Activated naive CD4-positive, alpha-beta T cell treated with anti-CD3 and anti-CD28 coated beads for 36 hours (primary cell): ENCODE measurements at places on chromosomes 4 and X. TPM values are rescaled to one million over a fixed set of nuclear protein-coding genes. Genes with fewer than 3 reads are reported as not detected.

SHROOM2 gene
- not detected for total RNA-seq

CDS1 gene
- 0.17 TPM for total RNA-seq

RIBC1 gene
- 0.48 TPM for total RNA-seq

CLIC2 gene
- total RNA-seq = 0.27 TPM

GRCh38 chr4:79267671-79268070, 58.2 kb downstream of the NAA11 start:
- no peak overlapping the region for H3K27ac ChIP-seq
- no peaks in the 10 kb centered on the region for H3K27me3 ChIP-seq
- H3K4me3 ChIP-seq = no peak overlapping the region
- H3K4me1 ChIP-seq = no peaks in the 10 kb centered on the region

GRCh38 chrX:132270699-132271098, 51.5 kb upstream of the RAP2C start:
- H3K4me1 ChIP-seq = peaks cover 11% of the 10 kb centered on the region
- H3K36me3 ChIP-seq = no peaks in the 10 kb centered on the region
- no peak for DNase-seq
- H3K27ac ChIP-seq = no peak overlapping the region
- H3K4me3 ChIP-seq = no peak overlapping the region

DNA sequence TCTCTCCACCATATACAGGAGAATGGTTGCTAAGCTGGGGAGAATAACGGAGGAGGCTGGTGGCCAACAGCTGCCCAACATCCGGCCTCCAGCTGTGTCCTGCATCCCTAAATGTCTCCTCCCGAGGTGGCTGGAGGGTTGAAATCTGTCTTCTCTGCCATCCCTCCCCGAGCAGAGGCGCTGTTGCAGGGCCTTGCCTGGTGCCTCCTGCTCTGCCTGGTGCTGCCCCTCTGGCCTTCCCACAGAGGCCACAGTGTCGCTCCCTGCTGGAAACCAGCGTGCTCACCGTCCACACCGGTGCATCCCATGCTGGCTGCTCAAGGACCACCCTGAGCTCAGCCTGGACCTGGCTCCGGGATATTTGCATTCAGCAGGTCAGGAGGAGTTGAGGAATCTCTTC, 115.2 kb downstream of the ENPP6 start:
- H3K27ac ChIP-seq = no peak overlapping the region
- no peak overlapping the region for H3K4me3 ChIP-seq
- no peak for DNase-seq
- H3K4me1 ChIP-seq = no peaks in the 10 kb centered on the region
- H3K36me3 ChIP-seq = no peaks in the 10 kb centered on the region

DNA sequence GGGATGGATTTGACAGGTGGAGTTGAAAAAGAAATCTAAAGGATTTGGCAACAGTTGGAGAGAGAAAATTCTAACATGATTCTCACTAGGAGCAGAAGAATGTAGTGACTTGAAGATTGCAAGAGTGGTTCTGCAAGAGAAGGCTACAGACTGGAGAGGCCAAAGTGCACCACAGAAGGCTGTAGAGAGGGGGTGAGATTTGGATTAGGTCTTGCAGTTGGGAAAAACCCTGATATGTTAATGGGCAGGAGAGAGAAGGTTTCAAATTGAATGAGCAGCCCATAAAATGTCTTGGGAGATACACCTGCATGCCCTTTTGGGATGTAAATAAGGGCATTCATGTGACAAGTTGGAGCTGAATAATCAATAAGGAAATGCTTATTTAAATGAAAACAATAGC, 14.7 kb upstream of the VEGFD start:
- no peaks in the 10 kb centered on the region for H3K27me3 ChIP-seq
- no peaks in the 10 kb centered on the region for H3K4me1 ChIP-seq
- no peak overlapping the region for H3K4me3 ChIP-seq

DNA sequence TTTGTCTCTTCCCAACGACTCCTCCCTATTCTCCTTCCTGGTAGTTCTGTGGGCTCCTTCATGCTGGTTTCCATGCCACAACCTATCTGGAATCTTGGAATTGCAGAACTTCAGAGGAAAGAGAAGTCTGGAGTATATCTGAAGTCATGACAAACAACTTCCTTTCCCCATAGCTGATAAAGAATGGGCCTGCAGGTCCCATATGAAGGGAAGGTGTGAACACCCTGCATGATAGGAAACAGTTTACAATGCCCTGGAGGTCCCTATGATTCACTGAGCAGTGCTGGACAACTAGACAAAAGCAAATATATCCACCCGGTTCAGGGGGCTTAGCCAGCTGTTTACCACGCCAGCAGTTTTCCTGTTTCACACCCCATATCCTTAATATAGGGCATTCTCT, 19.4 kb downstream of the FAM9C start:
- no peaks in the 10 kb centered on the region for H3K36me3 ChIP-seq
- peaks cover 69% of the 10 kb centered on the region for H3K4me1 ChIP-seq
- no peak for DNase-seq
- H3K27me3 ChIP-seq = no peaks in the 10 kb centered on the region
- H3K4me3 ChIP-seq = no peak overlapping the region

DNA sequence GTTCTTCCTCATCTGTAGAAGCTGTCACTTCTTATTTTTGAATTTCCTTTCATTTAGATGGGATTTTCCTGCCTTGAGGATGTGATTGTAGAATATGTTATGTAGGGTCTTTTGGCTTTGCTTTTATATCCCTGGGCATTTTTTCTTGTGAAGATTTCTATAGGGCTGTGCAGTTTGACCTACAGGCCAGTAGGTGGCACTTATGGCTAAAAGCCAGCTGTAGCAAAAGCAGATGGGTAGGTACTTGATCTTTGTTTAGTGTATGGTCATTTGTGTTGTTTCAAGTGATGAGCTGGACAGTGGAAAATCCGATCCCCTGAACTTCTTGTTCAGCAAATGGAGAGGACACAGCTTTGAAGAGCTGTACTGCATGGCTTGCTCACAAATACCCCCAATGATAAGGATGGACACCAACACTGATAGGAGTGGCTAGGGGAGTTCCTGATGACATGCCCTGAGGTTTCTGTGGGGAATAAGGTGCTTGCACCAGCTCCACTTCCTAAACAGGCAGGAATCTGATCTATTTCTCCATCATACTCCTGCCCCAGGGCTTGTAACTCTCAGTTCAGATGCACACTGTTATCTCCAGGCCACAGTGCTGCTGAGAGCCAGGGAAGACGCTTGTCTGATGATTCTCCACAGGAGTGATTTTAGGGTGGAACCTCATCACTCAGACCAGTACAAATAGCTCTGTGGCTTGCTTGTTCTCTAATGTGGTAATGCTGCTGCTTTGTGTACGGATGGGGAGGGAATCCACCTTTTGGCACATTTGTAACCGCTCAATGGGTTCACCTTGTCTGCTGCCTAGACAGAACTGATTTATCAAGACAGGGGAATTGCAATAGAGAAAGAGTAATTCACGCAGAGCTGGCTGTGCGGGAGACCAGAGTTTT, 417.1 kb upstream of the MAGEB16 start:
- no peak overlapping the region for H3K4me3 ChIP-seq
- no peak for DNase-seq
- no peaks in the 10 kb centered on the region for H3K36me3 ChIP-seq
- H3K27ac ChIP-seq = no peak overlapping the region
- no peaks in the 10 kb centered on the region for H3K4me1 ChIP-seq
- H3K27me3 ChIP-seq = no peaks in the 10 kb centered on the region

DNA sequence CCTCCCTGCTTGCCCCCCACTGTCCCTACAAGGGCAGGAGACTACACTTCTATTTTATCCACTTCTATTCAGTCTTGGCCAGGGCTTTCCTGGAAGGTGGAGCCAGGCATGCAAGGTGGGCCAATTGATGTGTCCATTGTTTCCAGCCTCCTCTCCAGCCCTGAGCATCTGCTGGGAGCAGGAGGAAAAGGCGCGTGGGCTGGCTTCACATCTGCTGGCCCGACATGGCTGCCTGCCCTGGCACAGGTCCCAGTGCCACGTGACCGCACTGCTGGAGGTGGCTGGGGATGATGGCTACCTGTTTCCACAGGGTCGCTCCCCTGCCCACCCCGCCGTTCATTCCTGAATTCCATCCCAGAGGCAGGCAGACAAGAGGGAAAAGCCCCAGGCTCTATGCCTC, 247.7 kb downstream of the AFAP1 start:
- H3K36me3 ChIP-seq = no peaks in the 10 kb centered on the region
- no peaks in the 10 kb centered on the region for H3K27me3 ChIP-seq
- no peak overlapping the region for H3K4me3 ChIP-seq
- no peak overlapping the region for H3K27ac ChIP-seq

DNA sequence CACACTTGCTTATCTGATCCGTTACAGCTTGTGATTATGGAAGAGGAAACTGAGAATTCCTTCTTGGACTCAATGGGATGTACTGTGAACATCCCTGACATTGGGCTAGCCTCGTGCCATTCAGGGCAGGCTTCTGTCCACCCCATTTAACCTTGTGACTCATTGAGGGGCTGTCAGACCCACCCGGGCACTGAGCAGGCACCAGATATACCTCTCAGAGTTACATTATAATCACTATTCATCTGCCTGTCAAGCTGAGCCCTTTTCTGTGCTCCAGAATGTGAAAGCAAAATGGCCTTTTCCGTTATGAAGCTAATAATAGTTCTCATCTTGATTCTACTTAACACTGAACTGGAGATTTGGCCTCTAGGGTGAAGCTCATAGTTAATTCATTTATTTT, 170.6 kb upstream of the SCML1 start:
- no peak overlapping the region for H3K4me3 ChIP-seq
- H3K36me3 ChIP-seq = no peaks in the 10 kb centered on the region
- H3K27me3 ChIP-seq = no peaks in the 10 kb centered on the region
- no peak overlapping the region for H3K27ac ChIP-seq
- no peak for DNase-seq

DNA sequence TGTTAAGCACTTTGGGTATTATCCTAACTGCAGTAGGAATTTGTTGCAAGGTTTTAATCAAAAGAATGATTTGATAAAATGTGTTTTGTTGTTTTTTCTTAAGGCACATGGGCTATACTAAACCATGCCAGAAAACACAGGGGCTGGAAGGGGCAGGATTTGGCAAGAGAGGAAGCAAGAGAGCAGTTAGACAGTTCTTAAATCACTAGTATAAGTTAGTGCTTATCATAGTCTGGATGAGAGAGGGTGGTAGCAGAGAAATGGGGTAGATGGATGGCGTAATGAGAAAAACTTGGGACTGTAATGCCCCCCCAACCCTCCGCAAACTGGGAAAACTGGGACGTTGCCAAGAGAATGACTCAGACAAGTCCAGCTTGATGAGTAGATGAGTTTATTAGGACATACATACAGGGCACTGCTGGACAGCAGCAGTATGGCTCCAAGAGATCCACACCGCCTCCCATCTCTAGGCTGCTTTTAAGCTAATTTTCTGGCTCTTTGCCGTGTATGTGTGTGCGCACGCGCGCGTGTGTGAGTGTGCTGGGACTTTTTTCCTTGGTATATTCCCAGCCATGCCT, 151.5 kb downstream of the PDLIM5 start:
- H3K27ac ChIP-seq = no peak overlapping the region
- H3K36me3 ChIP-seq = no peaks in the 10 kb centered on the region
- no peaks in the 10 kb centered on the region for H3K4me1 ChIP-seq
- H3K27me3 ChIP-seq = no peaks in the 10 kb centered on the region
- no peak overlapping the region for H3K4me3 ChIP-seq

DNA sequence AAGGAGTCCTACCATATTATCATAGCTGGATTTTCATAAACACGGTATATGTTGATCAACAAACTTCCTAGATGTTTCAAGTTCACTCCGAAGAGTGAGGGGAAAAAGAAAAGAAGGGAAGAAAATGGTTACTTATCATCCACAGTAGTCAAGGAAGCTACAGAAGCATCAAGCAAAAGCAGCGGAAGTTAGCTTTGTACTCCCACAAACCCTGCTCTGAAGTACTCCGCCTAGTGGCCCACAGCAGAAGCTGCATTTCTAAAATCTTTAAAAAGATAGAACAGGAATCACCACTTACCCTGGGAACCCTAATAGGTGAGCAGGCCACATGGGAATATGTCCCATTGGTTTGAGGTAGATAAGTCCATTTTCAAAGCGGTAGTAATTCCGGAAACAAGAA, 28.5 kb upstream of the FRG1 start:
- H3K36me3 ChIP-seq = peaks cover 4% of the 10 kb centered on the region
- H3K4me1 ChIP-seq = no peaks in the 10 kb centered on the region
- H3K27ac ChIP-seq = no peak overlapping the region
- DNase-seq = no peak
- H3K27me3 ChIP-seq = peaks cover 12% of the 10 kb centered on the region
